ENCODE measurements at places on chromosomes 1 and 21.

DNA sequence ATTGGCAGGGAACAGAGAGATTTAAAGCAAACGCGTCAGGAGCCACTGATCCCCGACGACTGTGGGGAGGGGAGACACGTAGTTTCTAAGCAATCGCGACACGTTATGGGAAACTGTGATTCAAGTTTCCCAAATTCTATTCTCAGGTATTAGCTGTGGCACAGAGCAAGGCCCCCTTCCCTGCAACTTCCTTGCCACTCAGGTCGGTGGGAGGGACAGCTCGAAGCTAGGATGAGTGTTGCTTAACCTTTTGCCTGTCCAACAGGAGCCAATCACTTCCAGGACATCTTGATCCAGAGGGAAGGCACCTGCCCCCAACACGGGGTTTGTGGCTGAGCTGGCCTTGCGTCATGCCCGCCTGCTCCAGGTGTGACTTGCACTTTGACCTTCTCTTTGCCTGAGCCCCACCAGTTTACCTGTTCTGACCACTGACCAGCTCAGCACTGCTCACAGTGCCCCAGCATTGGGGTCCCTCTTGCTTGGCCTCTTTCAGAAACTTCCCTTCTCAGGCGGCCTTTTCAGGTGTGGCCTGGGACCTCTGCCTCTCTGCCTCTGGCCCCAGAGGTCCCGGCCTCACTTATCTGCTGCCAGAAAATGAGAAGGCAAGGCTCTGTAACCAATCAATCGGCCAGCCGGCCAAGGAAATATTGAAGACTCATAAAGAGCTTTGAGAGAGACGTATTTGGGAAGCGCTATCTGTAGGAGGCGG is 24.6 kb downstream of the TEX35 start:
- no peak for DNase-seq

DNA sequence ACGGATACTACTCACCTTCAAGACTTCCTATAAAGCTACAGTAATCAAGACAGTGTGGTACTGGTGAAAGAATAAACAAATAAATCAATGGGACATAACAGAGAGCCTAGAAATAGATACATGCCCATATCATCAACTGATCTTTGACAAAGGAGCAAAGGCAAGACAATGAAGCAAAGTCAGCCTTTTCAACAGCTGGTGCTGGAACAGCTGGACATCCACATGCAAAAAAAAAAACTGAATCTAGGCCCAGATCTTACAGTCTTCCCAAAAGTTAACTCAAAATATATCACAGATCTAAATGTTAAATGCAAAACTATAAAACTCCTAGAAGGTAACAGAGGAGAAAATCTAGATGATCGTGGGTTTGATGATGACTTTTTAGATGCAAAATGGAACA is 170.3 kb downstream of the MIS18A start:
- DNase-seq = no peak

DNA sequence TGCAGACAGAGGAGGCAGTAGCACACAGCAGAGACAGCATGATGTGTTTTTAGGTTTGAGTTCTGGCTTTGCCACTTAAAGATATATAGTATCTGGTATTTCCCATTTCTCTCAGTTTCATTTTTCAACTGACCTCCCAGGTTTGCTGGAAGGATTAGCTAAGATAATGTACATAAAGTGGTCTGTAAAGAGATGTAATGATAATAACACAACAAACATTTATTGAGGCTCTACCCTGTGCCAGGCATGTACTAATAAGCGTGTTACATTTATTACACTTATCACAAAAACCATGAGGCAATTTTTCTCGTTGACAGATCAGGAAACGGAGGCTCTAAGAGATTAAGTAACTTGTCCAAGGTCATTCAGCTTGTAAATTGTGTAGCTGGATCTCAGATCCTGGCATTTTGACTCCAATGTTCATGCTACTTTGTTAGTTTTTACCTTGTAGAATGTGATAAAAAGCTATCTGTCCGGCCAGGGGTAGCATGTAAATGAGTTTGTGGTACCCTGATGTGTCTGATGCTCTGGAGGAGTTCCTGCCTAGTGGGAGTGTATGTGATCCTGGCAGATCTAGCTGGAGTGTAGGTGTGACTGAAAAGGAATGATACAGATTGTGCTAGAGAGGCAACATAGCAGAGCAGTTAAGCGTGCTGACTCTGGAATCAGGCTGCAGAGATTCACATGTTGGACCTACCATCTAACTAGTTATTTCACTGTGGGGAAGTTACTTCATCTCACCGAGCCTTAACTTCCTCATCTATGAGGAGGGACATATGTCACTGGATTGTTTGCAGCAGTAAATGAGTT is 146.6 kb downstream of the VPS13D start:
- no peak for DNase-seq

DNA sequence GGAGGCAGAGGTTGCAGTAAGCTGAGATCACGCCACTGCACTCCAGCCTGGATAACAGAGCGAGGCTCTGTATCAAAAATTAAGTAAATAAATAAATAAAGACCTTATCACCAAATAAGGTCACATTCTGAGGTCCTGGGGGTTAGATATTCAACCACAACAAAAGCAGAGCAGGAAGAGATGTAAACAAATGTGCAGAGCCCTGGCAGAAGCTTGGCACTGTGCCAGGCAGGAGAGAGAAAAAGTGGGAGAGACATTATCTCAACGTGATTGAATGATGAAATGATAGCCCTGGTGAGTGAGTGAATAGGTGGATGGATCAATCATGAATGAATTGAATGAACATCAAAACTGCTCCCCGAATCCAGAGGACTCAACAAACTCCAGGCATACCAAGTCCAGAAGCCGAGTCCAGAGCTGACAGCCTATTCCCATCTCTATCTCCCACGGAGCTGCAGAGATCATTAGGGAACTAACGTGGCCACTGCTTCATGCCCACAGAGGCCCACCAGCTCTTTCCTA is 150.7 kb downstream of the TOMM20 start:
- no peak for DNase-seq

DNA sequence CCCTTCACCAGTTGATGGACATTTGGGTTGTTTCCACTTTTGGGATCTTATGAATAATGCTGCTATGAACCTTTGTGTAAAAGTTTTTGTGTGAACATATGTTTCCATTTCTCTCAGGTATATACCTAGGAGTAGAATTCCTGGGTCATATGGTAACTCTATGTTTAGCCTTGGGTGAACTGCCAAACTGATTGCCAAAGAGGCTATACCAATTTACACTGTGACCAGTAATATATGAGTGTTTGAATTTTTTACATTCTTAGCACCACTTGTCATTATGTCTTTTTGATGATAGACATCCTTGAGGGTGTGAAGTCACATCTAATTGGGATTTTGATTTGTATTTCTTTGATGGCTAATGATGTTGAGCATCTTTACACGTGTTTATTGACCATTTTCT is 290.1 kb downstream of the DUSP10 start:
- DNase-seq = no peak

GRCh38 chr21:29025328-29025713 is 853 bp downstream of the USP16 start:
- DNase-seq = no peak

GRCh38 chr1:221228594-221228993 is 349.4 kb downstream of the HLX start:
- no peak for DNase-seq

- no peak for DNase-seq
Observed at GRCh38 chr1:184299406-184299790, 87.4 kb upstream of the C1orf21 start.

DNA sequence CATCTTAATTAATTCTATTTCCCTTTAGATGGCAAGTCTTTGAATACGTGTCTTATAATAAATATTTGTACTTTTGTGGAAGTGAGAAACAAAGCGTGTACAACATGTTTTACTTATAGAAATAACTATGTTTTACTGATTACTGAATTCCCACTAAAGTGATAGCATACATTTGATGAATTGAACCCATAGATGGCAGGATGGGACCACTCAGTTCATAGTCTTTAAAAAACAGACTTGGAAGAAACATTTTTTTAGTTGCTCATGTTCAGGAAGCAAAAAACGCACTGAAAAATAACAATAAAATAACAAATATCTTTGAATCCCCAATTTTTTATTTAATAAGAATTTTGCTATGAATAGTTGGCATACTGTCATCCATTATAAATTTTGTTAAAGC is 507.1 kb upstream of the ZRANB2 start:
- no peak for DNase-seq

GRCh38 chr1:114152089-114152507 is 1.6 kb downstream of the SYT6 start:
- DNase-seq = no peak

- no peak for DNase-seq
Observed at GRCh38 chr1:110069404-110070281, 829 bp downstream of the ALX3 start.

- no peak for DNase-seq
Observed at GRCh38 chr1:185468626-185469025, 151.6 kb upstream of the IVNS1ABP start.

- DNase-seq = peak; percentile 82
Observed at GRCh38 chr1:53278298-53278725, 40.0 kb upstream of the MAGOH start.

DNA sequence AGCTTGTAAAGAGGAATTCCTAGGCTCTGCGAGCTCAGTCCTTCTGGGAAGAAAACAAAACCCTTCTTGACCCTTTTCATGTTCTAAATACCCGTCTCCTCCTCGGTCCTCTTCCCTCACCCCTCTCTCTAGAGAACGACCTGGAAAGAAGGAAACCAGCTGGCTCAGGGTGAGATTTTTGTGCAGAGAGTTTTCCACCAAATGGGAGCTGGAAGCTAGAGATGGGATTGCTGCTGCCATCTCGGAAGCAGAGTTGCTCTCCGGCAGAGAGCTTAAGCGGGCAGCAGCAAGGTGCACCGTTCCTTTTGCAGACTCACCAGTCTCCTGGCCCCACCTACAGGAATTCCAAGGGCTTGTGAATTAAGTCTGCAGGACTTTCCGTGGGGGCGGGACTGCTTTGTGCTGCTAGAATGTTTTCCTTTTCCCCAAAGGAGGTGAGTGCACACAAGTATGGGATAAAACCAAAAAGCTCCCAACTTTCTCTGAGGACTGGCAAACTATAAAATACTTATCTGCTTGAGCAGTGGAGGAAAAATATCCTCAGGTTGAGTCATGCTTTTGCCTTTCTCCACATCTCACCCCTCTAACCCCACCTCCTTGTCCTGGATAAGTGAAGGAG is 29.1 kb upstream of the KIAA0040 start:
- DNase-seq = no peak

- no peak for DNase-seq
Observed at GRCh38 chr1:116150368-116150767, 39.2 kb downstream of the MAB21L3 start.

DNA sequence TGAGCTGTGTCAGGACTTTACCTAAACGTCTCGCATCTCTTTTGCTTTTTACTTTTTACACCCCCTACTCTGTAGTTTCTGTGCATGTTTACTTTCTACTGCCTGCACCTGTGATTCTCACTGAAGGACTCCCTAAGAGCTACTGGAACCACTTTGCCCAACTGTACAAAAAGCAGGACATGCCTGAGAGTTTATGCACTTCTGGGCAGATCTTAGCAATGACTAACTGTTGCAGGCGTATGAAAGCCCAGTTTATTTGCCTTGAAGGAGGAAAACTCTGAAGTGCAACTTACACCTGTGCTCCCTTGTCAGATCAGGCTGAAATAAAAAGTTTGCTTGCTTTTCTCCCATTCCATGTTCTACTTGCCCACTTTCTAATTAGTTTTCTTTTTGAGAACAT is 467.0 kb upstream of the USP24 start:
- DNase-seq = no peak
